ENCODE measurements at places on chromosomes 4 and X.

GRCh38 chr4:41142376-41143310 is 71.7 kb downstream of the APBB2 start:
- DNase-seq, result no peak

GRCh38 chrX:70084592-70085240 is 22.5 kb downstream of the OTUD6A start:
- DNase-seq, result no peak

DNA sequence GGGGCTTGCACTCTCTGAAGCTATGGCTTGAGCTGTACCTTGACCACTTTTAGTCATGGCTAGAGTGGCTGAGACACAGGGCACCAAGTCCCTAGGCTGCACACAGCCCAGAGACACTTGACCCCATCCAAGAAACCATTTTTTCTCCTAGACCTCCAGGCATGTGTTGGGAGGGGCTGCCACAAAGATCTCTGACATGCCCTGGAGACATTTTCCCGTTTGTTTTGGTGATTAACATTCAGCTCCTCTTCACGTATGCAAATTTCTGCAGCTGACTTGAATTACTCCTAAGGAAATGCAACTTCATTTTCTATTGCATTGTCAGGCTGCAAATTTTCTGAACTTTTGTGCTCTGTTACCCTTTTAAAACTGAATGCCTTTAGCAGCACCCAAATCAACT is 142.6 kb downstream of the TECRL start:
- DNase-seq, result no peak

DNA sequence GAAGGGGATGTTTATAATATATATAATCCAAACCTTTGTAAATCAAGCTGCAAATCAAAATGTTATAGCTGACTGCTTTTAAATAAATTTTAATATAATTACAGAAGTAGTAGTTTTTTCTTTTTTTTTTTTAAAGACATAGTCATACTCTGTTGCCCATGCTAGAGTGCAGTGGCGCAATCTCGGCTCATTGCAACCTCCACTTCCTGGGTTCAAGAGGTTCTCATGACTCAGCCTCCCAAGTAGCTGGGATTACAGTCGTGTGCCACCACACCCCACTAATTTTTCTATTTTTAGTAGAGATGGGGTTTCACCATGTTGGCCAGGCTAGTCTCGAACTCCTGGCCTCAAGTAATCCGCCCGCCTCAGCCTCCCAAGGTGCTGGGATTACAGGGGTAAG is 178.7 kb downstream of the FBXW7 start:
- no peak for DNase-seq

Data from stimulated activated CD4-positive, alpha-beta T cell treated with anti-CD3 and anti-CD28 coated beads, Interleukin-1b, Interleukin-23, amount 100 ng/mL, for 1 hour (primary cell).